ENCODE measurements at places on chromosomes 7 and 10.

GRCh38 chr10:30379983-30380382, 30.9 kb upstream of the MTPAP start:
- no peak for ATAC-seq

DNA sequence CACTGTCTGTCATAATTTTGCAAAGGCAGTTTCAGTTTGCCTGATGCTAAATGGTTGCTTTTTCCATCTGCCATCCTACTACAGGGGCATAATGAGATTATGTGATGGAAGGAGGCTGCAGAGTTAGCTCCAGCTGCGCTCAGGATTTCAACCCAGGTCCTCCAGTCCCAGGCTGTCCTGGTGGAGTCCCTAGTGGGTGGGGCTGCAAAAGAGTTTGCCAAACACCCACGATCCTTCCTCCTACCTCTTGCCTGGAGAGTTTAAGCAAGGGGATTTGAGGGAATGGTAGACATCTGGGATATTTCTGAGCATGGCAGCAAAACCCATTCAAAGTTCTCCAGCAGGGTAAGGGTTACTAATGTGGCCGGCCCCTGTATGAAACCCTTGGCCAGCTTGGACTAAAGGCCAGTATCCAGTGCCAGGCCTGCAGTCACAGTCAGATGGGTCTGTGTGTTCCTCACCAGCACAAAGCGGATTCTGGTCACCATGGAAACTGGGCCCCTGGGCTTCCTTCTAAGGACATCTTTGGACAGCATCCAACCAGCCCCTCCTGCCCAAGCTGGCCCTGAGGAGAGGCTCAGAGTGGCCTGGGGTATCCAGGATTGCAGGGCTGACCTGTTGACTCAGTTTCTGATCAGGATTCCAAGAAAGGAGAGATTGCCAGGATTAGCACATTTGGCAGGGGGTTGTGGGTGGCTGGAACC, 42.7 kb upstream of the CHST3 start:
- ATAC-seq, result peak; percentile 57

- ATAC-seq, result peak; percentile 87
Measured at GRCh38 chr7:108525327-108525984, 479 bp downstream of the PNPLA8 start.

DNA sequence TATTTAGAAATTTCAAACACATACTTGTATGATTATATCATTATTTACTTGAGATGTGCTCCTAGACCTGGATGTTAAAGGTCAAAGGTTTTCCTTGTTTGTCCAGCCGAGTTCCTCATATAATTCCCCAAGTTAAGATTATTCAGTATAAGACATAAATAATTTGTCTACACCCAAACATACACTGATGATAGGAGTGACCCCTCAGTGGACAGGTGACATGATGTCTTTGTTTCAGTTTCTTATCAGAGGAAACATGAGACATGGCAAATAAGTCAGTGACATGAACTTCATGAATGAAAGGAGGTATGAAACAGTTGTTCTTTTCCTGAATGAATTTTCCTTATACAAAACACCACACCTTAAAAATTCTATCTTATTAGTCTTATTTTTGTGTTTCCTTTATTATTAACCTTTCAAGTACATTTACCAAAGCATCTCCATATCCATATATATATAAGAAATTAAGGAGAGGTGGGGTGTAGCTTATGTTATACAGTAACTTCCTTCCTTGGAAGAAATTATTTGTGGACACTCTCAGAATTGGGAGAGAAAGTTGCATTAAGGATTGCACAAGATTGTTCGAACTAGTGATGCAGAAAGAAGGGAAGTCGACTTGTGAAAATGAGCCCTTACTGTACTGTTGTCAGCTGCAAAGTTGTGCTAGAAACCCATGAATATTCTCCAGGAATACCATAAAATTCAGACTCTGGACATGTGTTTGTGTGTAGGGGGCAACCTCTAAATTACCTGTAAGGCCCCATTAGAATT, 60.5 kb downstream of the POM121L12 start:
- no peak for ATAC-seq

DNA sequence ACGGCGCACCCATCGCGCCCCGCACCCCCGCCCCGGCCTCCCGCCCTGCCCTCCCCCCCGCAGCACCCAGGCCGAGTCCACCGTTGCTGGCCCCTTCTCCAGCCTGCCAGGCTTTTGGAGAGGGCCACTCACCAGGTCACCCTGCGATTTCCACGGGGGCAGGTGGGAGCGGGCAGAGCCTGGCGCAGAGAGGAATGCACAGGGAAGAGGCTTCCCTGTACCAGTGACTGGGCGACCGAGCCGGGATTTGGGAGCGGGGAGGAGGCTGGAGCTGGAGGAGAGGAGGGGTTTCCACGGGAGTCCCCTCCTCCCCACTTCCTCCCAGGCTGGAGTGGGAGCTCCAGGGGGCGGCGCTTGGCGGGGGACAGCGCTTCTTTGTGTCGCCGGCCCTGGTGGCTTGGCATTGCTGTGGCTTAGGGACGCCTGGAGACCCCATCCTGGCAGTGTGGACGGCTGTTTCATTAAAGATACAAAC, 19.3 kb downstream of the TCAF1 start:
- peak; percentile 82 for ATAC-seq

- no peak for ATAC-seq
Measured at GRCh38 chr10:49023752-49024151, 84.1 kb upstream of the LRRC18 start.

DNA sequence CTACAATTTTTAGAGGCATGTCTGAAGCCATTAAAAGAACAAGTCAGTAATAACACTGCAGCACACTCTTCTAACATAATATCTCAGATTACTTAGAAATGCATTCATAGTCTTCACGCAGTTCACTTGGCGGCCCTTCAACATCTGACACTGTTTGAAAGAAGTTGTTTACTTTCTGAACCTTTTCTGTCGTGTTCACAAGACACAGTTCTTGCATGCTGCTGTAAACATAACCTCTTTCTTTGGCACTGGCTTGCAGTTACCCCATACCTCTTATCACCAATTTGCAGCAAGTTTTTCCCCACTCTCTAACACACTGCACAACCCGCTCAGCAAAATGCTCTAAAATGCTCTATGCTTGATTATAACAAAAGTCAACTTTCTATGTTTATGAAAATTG, 12.0 kb downstream of the PIP4K2A start:
- ATAC-seq, result no peak

DNA sequence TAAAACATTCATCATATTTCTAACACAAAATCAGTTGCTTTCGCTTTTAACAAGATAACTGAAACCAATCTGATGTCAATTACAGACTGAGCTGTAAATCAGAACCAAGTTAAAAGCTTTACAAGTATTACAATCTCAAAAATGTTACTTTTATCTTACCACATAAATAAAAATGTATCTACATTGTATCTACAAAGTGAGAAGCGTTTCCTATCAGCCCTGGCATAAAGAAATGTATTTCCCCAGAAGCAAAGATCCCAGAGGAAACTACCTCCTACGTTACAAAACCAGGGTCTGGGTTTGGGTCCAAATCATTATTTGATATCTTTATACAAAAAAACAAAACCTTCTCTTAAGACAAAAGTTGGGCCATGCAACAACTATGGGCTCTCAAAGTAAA, 2.6 kb downstream of the SMURF1 start:
- ATAC-seq, result no peak

DNA sequence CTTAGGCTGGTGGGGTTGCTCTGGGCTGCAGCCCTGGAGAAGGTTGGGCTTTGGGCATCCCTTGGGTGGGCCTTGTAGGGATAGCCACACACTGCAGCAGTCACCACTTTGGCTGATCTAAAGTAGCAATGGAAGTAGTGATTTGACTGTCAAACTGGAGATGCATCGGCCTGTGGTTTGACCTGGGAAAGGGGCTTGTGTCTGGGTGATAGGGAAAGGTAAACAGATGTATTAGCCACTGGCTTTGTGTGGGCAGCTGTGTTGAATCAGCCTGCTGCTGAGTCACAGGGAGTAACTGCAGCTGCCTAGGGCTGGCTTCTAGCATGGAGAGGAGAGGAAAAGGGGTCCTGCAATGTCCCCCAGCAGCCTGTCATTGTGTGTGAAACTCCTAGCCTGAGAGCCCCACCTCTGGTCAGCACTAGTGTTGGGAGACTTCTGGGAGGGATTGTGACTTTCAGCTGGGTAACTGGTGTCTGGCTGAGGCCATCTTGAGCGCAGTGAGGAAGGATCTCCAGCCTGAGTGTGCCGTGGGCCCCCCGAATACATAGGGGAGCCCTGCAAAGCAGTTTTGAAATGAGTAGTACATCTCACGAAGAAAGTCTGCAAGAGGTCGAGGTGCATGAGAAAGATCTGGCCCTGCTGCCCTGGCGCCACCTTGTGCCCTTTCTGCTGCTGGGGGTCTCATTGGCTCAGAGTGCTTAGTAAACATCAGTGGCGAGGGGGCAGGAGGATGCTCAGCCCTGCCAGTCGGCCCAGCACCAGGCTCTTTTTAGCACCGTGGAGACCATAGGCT, 117.3 kb downstream of the FANK1 start:
- peak; percentile 62 for ATAC-seq

GRCh38 chr10:67175354-67175753, 249.5 kb downstream of the LRRTM3 start:
- ATAC-seq, result no peak

- no peak for ATAC-seq
Measured at GRCh38 chr10:8059191-8059936, 4.9 kb downstream of the GATA3 start.

- peak; percentile 34 for ATAC-seq
Measured at GRCh38 chr7:130476297-130477150, 15.4 kb upstream of the MEST start.
